ENCODE measurements at places on chromosomes 3 and 15.

DNA sequence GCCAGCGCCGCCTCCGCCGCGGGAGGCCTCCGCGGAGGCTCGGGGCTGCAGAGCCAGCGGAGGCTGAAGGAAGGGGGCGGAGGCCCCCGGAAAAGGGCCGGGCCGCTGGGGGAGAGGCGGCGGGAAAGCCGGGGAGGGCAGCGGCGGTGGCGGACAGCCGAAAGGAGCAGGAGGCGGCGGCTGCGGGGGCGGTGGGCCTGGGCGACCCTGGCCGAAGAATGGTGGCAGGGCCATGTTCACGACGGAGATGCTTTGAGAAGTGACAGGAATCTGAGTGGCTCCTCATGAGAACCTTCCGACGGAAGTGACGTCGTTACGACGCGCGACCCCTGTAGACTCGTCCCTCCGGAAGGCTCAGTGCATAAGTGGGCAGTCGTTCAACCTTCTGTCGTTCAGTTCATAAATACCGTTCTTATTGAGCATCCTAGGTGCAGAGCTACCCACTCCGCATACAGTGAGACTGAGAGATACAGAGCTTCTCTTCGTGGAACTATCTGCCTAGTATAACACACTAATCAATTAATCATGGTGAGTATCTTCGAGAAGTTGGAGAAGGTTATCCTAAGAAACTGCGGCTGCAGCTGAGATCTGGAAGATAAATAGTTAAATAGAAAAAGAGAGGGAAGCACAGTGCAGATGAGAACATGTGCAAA, at the start of gene PDCD7:
Gene PDCD7, minus strand, starts transcription at position 261 of the 653 bp plus-strand sequence. Its CDS starts 27 bp downstream, at position 234.
- ATAC-seq = peak; percentile 98

GRCh38 chr3:112497897-112498548, 1.2 kb downstream of the BTLA start:
- ATAC-seq = no peak

DNA sequence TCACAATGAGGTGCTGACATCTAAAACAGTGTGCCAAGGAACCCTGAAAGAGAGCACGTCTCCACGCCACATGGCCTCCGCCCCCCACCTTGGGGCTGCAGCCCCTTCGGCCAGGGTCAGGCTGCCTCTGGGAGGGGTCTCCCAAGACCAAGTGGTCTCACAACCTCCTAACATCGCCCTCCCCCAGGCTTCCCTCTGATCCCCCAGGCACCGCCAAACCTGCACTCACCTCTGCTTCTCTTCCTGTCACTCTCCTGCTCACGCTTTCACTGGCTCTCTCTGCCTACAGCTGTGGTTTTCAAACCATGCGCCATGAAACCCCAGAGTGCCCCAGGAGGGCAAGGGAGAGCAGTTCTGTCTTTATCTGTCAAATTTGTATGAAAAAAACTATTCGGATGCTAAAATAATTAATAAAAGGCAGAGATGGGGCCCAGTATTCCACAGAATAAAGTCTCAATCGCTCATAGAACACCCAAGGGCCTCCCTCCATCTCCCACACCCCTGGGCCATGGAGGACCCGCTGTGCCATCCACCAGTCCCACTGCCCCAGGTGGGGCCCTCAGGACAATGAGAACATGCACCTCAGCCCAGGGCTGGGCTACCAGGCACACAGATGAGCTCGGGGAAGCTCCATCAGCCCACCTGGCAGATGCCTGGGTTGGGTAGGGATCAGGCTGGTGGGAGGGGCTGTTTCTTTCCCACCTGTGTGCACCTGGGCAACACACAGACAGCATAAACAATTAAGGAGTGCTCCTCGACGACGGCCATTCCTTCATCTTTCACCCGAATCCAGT, 21.5 kb downstream of the CYFIP1 start:
- no peak for ATAC-seq

DNA sequence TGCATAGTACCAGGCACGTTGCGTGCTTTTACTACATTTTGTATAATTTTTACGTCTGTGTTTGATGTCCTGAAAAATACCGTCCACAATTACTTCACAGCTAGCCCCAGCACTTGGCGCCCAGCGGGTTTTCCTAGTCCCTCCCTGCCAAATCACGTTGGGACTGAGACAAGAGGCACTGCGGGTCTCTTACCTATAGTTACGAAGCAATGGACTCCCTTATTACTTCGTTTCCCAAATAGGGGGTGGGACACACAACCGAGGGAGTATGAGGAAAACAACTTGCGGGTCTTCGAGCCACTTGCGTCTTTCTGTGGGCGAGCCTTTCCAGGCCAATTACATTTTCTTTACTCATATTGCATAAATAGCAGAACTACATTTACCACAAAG, 620 bp upstream of the CMSS1 start:
- no peak for ATAC-seq

- peak; percentile 49 for ATAC-seq
These were observed 127.4 kb downstream of the WDR76 start for GRCh38 chr15:43954181-43954621.

- no peak for ATAC-seq
These were observed 58.4 kb upstream of the MINAR1 start for GRCh38 chr15:79373728-79374127.

DNA sequence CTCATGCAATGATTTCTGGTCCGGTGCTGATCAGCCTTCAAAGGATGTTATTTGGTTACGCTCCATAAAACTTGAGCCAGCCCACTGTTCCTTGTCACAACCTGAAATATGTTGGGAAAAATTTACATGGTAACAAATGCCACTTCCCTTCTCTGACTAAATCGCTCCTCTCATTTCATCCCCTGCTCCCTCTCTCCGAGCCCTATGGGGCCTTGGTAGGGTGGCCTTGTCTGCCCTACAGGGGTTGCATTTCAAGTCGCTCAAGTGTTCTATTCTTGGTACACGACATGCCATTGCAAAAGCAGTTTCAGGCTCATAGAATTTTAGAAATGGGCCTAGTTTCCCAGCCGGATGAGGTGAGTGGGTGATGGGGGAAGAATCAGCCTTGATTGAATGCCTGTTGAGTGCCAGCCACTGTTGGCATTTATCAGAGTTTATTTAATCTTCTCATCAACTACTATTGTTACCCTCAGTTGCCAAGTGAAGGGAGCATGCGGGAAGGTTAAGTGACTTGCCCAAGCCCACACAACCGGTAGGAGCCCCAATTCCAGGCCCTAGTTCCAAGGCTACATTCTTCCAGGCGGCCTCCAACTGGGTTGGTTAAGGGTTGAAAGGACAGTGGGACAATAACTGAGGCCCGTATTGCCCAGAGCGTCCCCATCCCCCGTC, 961 bp upstream of the ABHD2 start:
- no peak for ATAC-seq
